ENCODE measurements at places on chromosomes 3 and 15.

DNA sequence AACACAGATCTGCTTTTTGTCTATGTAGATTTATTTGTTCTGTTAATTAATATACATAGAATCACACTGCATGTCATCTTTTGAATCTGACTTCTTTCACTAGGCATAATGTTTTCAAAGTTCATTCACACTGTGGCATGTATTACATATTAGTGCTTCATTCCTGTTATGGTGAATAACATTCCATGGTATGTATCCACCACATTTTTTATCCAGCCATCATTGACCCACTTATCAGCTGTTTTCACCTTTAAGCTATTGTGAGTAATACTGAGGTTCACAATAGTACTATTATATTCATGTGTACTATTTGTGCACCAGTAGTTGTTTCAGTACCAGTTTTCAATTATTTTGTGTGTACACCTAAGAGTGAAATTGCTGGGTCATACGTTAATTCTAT lies 230.6 kb upstream of the CNTN3 start:
- no peak for DNase-seq

DNA sequence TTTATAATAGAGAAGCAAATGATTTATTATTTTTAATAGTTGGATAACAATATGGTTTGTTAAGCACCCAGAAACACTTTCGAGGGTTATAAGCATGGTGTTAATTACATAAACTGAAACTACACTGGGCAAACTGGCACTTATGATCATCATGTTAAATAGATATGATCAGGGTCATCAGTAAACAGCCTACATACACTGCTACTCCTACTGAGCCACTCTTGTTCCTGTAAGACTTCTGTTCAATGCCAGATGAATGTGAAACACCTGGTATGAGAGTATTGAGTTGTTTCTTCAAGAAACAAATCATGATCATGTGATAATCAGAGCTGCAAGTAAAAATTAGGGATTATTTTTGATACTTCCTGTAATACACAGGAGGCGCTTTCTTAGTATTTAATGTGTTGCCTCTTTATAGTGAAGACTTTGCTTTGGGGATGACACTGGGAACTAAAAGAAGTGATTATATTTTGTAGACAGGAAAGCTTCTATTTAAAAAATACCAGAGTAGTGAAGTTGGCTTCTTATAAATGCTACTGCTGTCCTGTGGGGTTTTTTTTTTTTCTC lies 32.3 kb upstream of the UTS2B start:
- DNase-seq = no peak

GRCh38 chr3:100335434-100335833 lies 877 bp downstream of the NIT2 start:
- peak; percentile 37 for DNase-seq

GRCh38 chr3:122295266-122296062 lies 29.6 kb upstream of the CSTA start:
- DNase-seq = no peak

Data from activated CD8-positive, alpha-beta T cell treated with anti-CD3 and anti-CD28 coated beads for 36 hours (primary cell).